ENCODE measurements at places on chromosomes 3 and 15. TPM values are rescaled to one million over a fixed set of nuclear protein-coding genes. Genes with fewer than 3 reads are reported as not detected.

- H3K27ac ChIP-seq: no peak overlapping the region
- H3K36me3 ChIP-seq: no peaks in the 10 kb centered on the region
- no peak for DNase-seq
- no peaks in the 10 kb centered on the region for H3K4me1 ChIP-seq
These were observed 22.6 kb upstream of the RBP1 start for GRCh38 chr3:139561959-139562676.

Gene OCA2
- not detected for total RNA-seq

Gene ILDR1
- total RNA-seq: not detected

Gene TRH
- 0.55 TPM for total RNA-seq

DNA sequence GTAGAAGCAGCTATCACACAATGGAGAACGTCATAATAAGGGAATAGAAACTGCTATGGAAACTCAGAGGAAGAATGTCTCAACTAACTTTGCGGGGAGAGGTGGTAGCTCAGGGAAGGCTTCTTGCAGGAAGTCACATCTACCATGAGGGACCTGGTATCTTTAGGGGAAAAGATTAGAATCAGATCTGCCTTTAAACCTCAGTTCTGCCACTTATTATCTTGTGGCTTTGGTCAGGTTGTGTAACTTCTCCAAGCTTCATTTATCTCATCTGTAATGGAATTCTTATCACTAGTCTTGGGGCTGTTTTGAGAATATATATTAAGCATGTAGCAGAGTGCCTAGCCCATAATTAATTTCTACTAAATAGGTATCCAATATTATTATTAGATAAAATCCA is 46.4 kb upstream of the PRICKLE2 start:
- no peaks in the 10 kb centered on the region for H3K27me3 ChIP-seq
- H3K4me3 ChIP-seq: no peak overlapping the region
- no peaks in the 10 kb centered on the region for H3K36me3 ChIP-seq
- no peaks in the 10 kb centered on the region for H3K4me1 ChIP-seq
- no peak for DNase-seq
- H3K27ac ChIP-seq: no peak overlapping the region

DNA sequence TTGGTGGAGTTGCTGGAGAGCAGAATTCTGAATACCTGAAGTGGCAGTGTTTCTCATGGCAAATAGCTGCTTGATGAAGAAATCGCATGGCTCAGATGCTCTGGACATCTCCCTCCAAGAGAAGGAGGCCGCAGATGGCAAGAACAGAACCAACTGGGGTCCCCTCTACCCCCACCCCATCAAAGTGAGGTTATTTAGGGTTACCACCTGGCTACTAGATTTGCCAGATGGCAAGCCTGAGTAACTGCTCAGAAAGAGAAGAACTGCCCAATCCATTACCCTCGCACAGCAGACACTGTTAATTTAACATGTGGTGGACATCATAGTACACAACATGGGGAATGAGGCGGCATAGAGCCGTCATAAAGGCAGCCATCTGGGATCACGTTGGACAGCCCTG is 30.5 kb upstream of the LIPC start:
- no peak overlapping the region for H3K27ac ChIP-seq
- no peak for DNase-seq
- no peaks in the 10 kb centered on the region for H3K4me1 ChIP-seq
- H3K27me3 ChIP-seq: no peaks in the 10 kb centered on the region

Gene MUSTN1
- 43.8 TPM for total RNA-seq

Gene UACA
- 18.4 TPM for total RNA-seq

Gene C3orf85
- not detected for total RNA-seq

DNA sequence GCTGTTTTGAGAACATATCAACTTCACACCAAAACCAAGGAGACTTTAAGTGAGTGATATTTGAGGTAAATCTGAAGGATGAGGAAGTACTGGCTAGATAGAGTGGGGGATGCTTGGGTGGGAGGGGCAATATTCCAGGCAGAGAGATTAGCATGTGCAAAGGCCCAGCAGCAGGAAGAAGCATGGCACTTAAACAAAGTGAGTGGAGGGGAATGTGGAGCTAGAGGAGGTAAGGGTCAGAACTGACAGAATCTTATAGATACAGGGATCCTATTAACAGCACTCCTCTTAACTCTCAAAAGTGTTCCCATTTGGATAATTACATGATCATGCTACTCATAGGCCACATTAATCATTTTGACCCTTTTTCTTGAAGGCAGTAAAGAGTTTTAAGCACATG is 41.4 kb upstream of the SPRED1 start:
- no peak for DNase-seq
- no peak overlapping the region for H3K4me3 ChIP-seq
- H3K4me1 ChIP-seq: no peaks in the 10 kb centered on the region

DNA sequence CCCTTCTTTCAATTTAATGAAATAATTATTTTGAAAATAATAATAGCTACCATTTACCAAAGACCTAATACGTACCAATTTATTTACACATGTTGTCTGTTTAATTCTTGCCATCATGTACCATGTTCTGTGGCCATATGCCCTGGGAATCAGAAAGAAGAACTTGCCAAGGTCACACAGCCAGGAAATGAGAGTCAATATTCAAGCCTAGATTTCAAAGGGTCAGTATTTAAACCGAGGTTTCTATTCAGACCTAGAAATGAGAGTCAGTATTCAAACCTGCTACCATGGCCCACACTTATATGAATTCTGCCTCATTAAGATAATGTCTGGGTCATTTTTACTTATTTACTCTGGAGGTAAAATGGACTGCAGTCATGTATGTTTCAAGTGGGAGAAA is 103.6 kb upstream of the TBL1XR1 start:
- H3K4me3 ChIP-seq: no peak overlapping the region
- no peaks in the 10 kb centered on the region for H3K27me3 ChIP-seq
- no peak for DNase-seq
- H3K4me1 ChIP-seq: peaks cover 9% of the 10 kb centered on the region
- H3K36me3 ChIP-seq: no peaks in the 10 kb centered on the region

Gene BFSP2
- not detected for total RNA-seq

GRCh38 chr3:15458212-15458780 is 30.9 kb downstream of the EAF1 start:
- no peak for DNase-seq
- H3K27me3 ChIP-seq: no peaks in the 10 kb centered on the region
- H3K4me3 ChIP-seq: no peak overlapping the region
- H3K36me3 ChIP-seq: no peaks in the 10 kb centered on the region
- H3K4me1 ChIP-seq: no peaks in the 10 kb centered on the region
- no peak overlapping the region for H3K27ac ChIP-seq

- no peaks in the 10 kb centered on the region for H3K4me1 ChIP-seq
- H3K4me3 ChIP-seq: no peak overlapping the region
- H3K36me3 ChIP-seq: no peaks in the 10 kb centered on the region
- H3K27ac ChIP-seq: no peak overlapping the region
These were observed 41.7 kb downstream of the ARIH1 start for GRCh38 chr15:72515591-72516389.
